ENCODE measurements at places on chromosomes 2 and 18. TPM values are rescaled to one million over a fixed set of nuclear protein-coding genes. Genes with fewer than 3 reads are reported as not detected.

The DES gene
- total RNA-seq: 0.15 TPM

The UNC80 gene
- total RNA-seq: under 0.01 TPM

The GBX2 gene
- total RNA-seq: 0.60 TPM

The PDE11A gene
- total RNA-seq: not detected

The ATP6V1C2 gene
- not detected for total RNA-seq

The APOB gene
- not detected for total RNA-seq

The ASTL gene
- not detected for total RNA-seq

The GPR35 gene
- 0.23 TPM for total RNA-seq

The CDH2 gene
- 337 TPM for total RNA-seq

The CNTNAP5 gene
- total RNA-seq: not detected

The SP3 gene
- 63.0 TPM for total RNA-seq

The ACSL3 gene
- 23.9 TPM for total RNA-seq

The CYP1B1 gene
- 5.1 TPM for total RNA-seq

The TMEM178A gene
- 3.5 TPM for total RNA-seq

The PIEZO2 gene
- total RNA-seq: 5.3 TPM

The C2orf81 gene
- 0.98 TPM for total RNA-seq

The ZFAND2B gene
- 30.9 TPM for total RNA-seq

The TUBA3E gene
- not detected for total RNA-seq

The NEURL3 gene
- 0.08 TPM for total RNA-seq

The FOSL2 gene
- 26.5 TPM for total RNA-seq

The GPR55 gene
- total RNA-seq: not detected

The TTN gene
- total RNA-seq: 0.12 TPM

The CYP26B1 gene
- 2.9 TPM for total RNA-seq

The DNMT3A gene
- 25.6 TPM for total RNA-seq

The CRYBA2 gene
- total RNA-seq: not detected
